Choroid plexus epithelial cell (primary cell): ENCODE measurements at places on chromosomes 1 and 21.

DNA sequence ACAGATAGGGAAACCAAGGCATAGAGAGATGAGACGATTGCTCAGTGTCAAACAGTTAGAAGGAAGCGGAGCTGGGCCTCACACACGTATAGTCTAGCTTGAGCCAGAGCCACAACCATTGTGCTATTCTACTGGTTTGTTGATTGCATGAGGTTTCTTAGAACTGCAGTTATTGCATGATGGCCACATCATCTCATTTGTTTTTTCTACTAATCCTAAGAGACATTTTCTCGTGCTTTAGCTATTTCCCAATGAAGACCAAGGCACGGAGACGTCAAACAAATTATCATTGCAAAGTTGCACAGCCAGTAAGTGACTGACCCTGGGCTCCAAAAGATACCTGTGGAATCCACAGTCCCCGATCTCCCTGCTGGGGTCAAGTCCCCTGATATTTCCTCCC is 25.1 kb upstream of the ZNF362 start:
- no peak for DNase-seq

DNA sequence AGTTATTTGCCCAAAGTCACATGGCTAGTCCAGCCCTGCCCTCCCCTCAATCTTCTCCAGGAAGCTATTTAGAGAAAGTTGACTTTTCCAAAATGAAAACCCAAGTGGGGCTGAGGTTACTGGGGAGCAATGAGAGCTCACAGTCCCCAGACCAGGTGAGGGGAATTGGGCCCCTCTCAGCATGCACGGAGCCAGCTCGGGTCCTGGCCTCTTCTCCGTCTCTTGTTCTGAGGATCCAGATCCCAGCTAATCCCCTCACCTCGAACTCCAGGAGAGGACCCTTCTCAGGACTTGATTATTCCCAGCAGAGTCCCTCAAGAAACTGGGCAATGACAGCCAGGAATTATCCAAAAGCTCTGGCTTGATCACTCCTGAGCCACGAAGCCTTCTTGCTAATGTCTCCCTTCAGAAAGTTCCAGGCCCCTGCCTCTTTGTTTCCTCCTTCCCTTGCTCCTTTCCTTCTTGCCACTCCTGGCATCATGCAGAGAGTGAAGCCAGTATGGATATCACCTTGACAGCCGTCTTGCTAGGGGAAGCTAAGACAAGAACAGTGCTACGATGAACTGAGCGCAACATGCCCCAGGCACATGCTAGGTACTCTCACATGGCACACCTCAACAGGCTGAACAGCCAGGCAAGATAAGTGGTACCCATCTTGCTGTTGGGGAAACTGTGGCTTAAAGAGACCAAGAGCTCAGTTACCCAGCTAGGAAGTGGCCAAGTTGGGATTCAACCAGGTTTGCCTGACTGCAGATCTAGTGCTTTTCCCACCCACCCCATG is 51.9 kb downstream of the KLHDC7A start:
- no peak for DNase-seq

DNA sequence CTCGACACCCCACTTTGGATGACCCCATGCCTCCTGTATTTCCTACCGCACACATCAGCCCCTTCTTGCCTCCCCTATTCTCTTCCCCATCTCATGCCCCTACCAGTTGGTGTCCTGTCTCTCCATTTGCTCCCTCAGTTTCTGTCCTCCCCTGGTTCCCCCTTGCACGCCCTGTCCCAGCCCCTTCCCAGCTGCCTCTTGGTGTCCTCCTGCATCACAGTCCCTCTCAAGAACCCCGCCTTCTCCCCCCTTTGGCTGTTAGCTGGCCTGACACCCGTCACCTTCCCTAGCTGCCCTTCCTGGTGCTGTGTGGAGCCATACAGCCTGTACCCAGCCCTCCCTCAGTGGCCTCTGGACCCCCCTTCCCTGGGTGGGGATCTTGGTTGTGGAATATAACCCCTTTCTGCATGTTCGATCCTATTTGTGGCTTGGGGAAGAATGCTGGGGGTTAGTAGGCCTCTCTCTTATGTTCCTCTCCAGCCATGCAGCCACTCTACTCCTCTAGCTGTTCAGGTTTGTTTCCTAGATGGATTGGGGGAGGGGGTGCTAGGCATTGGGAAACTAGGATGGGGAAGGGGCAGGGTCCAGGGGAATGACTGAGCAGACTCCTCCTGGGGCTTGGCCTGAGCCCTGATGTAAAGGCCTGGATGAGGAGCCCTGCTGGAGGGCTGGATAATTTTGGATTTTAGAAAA is 41.4 kb upstream of the NFASC start:
- DNase-seq = no peak

DNA sequence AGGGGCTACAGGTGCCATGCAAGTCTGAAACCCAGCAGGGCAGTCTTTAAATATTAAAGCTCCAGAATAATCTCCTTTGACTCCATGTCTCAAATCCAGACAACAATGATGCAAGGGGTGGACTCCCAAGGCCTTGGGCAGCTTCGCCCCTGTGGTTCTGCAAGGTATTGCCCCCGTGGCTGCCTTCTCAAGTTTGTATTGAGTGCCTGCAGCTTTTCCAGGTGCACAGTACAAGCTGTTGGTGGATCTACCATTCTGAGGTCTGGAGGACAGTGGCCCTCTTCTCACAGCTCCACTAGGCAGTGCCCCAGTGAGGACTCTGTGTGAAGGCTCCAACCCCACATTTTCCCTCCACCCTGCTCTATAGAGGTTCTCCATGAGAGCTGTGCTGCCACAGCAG is 3.7 kb upstream of the MROH9 start:
- no peak for DNase-seq

GRCh38 chr21:35034203-35034926 is 14.7 kb downstream of the RUNX1 start:
- DNase-seq = no peak

DNA sequence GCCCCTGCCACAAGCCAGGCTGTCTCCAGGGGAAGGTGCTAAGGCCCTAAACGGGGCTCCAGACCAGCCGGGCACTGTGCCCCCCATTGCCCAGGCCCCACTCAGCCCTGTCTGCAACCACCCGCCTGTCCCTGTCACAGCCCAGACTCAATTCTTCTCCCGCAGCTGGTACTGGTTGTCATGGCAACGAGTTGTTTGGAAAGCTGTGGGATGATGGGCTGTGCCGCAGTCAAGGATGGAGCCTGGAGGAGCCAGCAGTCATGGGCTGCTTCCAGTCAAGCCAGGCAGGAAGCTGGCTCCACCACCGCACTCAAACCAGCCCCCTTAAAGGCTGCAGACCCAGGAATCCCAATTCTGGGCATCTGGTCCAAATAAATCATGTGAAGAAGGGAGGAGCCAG is 4.2 kb downstream of the SPOCD1 start:
- peak; percentile 44 for DNase-seq
